ENCODE measurements at places on chromosomes 3 and 15.

GRCh38 chr15:84638103-84638502 is 16.0 kb downstream of the WDR73 start:
- DNase-seq = no peak

DNA sequence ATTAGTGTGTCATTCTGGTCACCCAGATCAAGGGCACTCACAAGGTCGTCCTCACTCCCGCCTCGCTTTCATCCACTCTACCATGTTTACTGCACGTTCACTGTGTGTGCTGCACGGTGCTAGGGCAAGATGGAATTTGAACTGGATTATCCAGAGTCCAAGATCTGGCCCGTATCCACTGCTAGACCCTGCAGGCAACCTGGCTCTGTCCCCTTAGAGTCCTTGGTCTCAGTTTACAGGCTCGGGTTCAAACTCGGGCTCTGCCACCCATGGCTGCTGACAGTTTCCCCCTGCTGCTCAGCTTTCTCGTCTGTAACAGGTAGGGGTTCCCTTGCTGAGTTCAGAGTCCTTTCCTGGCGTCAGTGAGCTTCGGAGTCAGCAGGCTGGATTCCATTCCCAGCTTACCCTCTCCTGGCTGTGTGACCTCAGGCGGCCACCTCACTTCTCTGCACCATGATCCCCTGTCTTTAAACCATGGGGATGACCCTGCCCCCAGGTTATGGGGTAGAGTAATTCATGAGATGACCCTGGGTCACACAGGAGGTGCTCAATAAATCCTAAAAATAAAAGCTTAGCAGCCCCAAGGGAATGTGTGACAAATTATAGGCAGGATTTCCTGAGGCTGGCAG is 79.6 kb upstream of the SLC6A6 start:
- no peak for DNase-seq

GRCh38 chr3:117756563-117756962 is 1047.0 kb downstream of the TUSC7 start:
- DNase-seq = no peak

DNA sequence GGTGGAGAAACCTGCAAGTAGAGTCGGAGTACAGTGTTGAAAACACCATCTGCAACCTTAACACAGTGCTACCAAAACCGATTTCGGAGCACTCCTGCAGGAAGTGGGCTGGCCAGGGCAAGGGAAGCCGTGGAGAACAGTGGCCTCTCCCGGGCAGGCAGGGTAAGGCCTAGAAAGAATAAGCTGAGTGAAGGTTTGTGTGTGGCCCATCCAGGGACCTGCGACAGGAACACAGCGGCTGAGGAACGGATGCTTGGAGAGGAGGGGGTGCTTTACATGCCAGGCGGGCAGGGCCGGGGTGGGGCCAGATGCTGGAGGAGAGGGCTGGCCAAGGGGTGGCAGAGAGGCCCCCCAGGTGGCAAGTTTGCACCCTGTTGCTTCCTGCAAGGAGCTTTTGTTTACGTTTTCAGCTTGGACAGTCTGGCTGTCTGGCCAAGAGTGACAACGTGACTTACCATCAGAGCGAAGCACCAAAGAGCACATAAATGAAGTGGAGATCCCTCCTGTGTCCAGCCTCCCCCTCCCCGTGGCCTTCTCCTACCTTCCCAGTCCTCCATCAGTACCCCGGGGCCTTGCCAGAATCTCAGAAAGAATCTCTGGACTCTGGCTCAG is 156.5 kb downstream of the PGPEP1L start:
- DNase-seq = peak; percentile 84

- DNase-seq = no peak
These were observed 5.6 kb downstream of the MYO1E start for GRCh38 chr15:59367022-59367451.

- DNase-seq = no peak
These were observed 39.8 kb downstream of the CADM2 start for GRCh38 chr3:84998545-84998944.

DNA sequence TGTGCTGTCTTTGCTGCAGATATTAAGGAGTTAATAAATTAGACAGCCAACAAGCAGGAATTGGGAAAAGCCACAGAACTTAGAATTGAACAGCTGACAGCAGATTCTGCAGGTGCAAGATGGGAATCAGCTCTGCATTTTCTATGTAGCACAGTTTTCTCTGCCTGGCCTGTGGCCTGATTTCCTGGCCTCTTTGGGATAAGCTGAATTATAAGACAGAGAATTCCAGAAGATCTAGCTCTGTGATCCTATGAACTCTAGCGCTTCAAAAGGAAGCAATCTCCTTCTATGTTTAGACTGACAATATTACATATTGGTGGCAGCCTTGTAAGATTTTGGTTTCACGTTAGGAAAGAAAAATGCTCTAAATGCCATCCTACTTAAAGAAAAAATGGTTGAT is 24.0 kb upstream of the SOX2 start:
- no peak for DNase-seq

DNA sequence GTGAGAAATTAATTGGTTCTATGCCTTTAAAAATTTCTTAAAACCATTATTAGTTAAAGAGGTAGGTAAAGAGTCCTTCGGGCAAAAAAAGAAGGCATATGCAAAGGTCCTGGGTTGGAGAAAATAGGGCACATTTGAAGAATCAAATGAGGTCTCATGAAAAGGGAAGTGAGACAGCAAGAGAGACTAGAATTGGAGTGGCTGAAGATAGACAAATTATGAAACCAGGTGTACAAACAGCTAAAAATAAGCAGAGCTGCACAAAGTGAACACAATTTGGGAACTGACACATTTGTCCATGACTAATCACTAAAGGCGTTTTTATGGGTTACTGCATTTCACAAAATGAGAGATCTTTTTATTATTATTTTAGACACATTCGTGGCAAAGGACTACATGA is 581.2 kb downstream of the PYDC2 start:
- no peak for DNase-seq

DNA sequence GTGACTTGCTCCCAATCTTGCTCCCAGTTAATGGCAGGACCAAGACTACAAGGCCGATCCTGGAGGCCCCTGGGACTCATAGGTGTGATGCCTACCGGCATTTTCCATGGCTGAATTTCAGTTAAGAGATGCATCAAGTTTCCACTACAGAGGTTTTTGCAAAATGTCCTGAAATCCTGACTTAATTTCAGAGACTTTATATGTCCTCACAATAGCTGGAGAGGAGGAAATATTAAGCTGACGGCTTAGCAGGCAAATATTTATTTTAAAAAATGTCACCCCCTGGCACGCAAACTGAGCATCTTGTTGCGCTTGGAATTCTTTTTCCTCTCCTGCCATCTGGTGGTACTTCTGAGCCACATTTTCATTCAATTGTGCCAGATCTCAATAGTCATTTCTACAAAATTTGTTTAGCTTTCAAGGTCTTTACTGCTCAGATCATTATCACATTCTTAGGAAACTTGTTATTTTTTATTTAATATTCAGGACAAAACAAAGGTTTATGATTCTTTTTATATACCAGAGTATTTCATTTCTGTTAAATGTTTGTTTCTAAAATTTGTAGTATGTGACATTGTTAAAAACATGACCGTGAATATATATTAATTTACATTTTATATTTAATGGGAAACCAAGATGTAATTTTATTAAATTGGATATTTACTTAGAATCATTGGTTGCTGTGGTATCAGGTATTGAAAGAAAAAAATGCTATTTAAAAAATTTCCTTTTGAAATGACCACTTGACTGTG is 189.2 kb upstream of the THRB start:
- DNase-seq = no peak

- DNase-seq = no peak
These were observed 659.9 kb downstream of the SI start for GRCh38 chr3:164418414-164418813.

DNA sequence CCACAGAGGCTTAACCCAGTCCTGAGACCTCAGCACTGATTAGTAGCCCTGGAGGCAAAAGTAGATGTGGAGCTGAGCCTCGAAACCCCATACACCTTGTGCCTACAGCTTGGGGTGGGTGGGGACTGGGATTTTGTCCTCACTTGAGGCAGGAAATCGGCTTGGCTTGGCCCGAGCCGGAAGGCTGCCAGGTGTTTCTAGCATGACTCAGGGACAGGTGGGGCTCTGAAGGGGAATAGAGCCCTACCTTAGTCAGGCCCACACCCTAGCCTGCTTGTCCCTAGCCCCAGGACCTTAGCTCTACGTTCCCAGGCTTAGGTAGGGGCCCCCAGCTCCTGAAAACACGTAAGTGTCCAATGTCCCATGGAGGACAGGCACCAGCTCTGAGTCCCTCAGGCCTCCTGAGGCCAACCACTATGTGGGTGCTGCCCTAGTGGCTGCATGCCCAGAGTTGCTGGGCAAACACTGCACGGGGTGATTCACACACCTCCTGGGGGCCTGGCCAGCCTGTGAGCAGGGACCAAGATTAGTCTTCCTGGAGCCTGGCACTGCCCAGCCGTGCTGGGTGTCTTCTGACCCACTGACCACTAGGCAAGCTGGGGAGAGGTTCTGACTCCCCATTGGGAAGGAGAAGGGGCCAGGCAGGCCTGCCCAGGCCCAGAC is 3.1 kb downstream of the MST1R start:
- no peak for DNase-seq

- no peak for DNase-seq
These were observed 879.9 kb downstream of the TUSC7 start for GRCh38 chr3:117589454-117589853.
